HepG2 (cell line): ENCODE measurements at places on chromosomes 4 and X.

DNA sequence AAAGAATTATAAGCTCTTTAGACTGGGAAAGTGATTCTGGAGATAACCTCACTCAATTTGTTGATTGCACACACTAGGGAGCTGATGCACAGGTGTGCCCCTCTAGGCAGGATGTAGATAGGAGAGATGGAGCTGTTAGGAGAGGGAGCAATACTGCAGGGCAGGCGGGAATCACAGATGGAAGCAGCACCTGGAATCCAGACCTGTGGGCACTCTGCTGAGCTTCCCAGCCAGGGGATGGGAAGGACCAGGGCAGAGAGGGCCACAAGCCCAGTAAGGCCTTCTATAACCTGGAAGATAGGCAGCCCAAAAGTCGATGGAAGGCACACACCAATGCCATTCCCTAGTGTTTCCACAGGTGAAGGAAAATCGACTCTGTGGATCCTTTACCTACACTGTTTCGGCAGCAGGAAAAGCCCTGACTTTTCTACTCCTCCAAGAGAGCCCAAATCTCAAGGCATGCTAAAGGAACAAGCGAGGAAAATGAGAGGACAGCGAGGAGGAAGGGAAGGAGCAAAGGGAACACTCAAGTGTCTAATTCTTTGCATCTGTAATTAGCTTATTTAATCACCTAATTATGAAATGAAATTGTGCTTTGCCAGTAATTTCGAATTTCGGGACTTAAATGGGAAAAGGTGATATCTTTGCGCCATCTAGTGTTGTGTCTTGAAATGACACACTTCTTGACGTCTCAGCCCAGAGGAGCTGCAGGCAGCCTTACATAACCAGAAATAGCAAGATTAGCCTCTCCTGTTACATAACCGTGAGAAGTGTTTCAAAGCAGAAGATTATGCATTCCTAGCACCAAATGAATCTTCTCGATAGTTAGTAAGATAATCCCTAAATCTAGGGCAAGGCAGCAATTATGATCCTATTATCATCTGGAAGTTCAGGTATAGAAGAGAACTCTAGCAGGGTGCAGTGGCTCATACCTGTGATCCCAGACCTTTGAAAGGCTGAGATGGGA, 31.0 kb upstream of the TLR3 start:
- peak; percentile 59 for DNase-seq

GRCh38 chr4:86963697-86964096, 28.9 kb downstream of the AFF1 start:
- no peak for DNase-seq

GRCh38 chrX:18879144-18879543, 104.8 kb downstream of the PHKA2 start:
- DNase-seq: no peak

DNA sequence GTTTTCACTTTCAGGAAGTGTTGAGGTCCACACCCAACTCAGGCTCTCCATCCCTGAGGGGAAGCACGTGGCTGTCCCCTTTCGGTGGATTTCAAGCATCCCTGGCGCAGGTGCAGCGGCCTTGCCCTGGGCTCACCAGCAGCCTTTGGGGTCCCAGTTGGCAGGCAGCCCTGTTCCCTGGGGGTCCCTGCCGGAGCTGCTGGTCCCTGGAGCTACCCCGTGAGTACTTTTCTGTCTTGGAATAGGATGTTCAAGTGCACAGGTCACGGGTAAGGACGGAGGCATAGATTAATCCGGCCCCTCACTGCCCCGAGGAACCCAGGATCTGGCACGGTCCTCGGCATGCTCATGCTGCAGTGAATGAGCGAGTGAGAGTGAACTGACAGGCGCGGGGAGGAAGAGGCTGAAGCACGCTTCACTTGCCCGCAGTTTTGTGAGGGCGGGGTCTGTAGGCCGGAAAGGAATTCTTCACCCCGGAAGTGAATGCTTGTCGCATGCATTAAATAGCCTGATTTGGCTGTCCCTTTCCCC, 117.2 kb upstream of the FAT1 start:
- no peak for DNase-seq

- peak; percentile 87 for DNase-seq
Measured at GRCh38 chr4:159046683-159047082, 56.2 kb upstream of the RAPGEF2 start.

DNA sequence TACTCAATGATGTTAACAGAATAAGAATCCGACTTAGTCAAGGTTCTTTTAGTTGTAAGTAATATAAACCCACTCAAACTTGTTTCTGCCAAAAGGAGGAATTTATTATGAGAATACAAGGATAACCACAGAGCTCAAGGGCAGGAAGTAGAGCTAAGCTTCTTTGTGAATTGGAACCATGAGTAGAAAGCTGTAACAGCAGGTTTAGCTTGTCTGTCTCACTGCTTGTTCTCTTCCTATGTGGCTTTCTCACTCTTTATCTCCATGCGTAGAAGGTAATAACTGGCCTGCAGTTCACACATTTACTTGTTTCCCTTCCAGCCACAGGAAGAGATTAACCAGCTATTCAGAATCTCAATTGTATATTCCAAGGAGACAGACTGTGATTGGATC, 378.3 kb downstream of the PPP1R2C start:
- DNase-seq: no peak

DNA sequence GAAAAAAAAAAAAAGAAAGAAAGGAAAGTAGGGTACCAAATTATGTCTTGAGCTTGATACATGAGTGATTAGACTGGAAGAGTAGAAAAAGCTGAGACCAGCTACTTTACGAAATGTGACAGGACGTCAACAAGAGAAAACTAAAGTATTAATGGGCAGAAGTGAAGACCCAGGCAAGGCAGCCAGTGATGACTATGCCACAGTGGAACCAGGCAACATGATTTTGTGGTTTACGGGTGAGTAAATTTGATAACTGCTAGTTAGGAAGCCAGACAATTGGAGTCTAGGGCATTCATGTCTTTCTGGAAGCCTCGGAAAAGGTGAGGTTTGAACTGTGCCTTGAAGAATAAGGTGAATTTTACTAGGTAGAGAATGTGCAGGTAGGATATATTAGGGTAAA, 326.4 kb downstream of the TENM3 start:
- DNase-seq: no peak

DNA sequence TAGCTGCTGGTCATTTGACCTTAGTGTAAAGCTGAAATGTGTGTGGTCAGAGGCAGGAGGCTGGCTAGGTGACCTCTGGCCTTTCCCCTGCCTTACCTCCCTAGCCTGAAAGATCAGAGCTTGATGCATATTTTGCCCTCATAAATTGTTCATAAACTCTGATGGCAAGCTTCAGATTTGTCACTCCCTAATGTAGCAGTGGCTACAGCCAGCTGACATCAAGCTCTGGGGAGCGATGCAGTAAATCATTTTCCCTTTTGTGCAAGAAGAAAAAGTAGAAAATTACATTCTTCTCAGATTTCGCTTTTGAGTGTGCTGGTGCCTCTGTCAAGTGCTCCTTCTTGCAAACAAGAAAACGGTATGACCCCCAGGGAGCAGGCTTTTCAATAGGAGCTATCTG, 87.7 kb upstream of the MAGEA4 start:
- no peak for DNase-seq

GRCh38 chrX:140733766-140734342, 24.3 kb downstream of the LINC00632 start:
- DNase-seq: peak; percentile 5

DNA sequence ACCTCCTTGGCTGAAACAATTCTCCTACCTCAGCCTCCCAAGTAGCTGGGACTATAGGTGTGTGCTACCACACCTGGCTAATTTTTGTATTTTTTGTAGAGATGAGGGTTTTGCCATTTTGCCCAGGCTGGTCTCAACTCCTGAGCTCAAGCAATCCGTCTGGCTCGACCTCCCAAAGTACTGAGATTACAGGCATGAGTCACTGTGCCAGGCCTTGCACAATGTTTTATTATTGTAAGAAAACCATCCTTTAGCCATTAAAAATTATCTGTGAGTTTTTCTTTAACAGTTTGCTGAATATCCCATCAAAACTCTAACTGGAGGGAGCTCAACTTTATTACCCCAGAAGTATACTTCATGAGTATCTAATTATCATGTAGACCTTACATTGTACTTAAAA, 900.3 kb downstream of the PCDH7 start:
- no peak for DNase-seq

- DNase-seq: peak; percentile 73
Measured at GRCh38 chr4:24657768-24658617, 73.6 kb upstream of the DHX15 start.

DNA sequence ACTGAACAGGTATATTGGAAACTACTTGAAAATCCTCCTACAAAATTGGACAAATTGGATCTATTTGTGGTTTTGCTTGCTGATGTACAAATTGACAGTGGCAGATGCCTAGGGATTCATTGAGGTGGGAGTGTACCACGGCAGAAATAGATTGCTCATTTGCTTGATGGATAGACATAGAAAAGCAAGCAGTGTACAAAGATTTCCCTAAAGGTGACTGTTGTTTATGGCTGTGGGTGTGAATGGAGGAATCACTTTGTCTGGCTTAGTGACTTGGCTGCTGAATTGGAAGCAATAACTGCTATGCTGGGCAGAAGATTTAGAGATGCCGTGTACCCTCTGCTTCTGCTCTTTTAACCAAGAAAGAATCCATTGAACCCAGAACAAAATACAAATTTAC, 191.0 kb upstream of the GRID2 start:
- no peak for DNase-seq

DNA sequence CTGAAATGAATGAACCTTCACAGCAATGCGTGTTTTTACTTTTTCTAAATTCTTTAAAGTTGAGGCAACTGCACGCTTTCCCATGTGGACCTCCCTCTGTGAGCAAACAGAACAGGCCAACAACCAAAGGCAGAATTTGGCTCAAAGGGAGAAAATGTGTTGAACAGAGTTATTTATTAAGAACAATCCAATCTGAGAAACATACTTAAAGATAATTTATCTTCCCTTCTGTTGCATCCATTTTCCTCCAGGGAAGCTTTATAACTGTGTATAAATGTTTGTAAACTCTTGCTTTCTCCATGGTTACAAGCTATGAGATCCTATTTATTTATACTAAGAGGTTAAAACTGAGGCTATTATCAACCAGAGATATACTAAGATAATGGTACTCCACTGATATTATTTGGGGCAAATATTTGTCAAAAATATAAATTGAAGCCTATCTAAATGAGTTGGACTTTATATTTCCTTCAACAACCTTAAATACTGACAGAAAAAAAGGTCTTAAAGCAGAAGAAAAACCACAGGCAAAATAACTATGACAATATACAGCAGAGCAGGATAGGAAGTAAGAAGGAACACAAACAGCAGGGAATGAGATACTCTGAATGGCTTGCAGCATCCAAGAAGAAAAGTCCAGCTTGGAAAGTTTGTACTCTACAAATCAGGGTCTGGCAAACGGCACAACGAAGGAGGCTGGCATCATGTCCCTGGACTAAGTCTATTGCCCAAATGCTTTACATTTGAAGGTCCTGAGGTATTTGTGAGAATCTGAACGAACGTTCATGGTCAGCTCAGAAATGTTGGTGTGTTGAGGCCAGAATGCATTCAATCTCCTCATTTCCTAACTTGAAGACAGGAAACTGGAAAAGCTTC, 663.2 kb upstream of the INTU start:
- DNase-seq: no peak

GRCh38 chr4:150379454-150379853, 202.5 kb upstream of the MAB21L2 start:
- DNase-seq: no peak

GRCh38 chrX:22652596-22652995, 347.2 kb upstream of the DDX53 start:
- DNase-seq: peak; percentile 8

- DNase-seq: no peak
Measured at GRCh38 chrX:15973946-15974345, 119.3 kb upstream of the AP1S2 start.

GRCh38 chr4:98261405-98262291, 464 bp downstream of the RAP1GDS1 start:
- DNase-seq: peak; percentile 50

DNA sequence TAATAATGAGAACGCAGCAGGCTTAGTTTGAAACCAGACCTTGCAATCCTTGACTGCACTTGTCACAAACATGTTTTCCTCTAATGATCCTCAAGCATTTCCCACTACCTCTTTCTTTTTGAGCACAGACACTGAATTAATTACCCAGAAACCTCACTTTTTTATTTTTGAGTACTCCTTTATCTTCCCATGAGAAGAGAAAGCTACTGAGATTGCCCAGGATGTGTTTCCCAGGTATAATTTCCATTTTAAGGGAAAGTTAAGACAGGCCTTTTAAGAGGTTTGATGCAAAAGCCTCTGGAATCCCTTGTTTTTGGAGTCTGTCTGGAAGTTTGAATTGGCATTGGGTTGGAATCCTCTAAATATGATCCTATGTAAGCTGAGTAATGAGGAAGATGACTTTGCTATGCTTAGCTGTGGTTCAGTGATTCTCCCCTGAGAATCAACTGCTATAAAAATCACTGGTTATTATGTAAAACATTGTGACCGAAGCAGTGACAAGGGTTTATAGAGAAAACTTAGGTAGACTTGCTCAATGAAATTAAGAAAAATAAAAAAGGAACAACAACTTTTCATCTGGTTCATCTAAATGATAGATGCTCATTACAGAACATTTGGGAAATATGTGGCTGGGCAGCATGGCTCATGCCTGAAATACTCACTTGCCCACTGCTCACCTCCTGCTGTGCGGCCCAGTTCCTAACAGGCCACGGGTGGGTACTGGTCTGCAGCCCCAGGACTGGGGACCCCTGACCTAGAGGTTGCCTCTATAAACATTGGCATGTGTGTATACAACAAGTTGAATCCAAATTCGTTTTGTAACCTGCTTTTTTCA, 10.8 kb upstream of the RHOH start:
- no peak for DNase-seq

DNA sequence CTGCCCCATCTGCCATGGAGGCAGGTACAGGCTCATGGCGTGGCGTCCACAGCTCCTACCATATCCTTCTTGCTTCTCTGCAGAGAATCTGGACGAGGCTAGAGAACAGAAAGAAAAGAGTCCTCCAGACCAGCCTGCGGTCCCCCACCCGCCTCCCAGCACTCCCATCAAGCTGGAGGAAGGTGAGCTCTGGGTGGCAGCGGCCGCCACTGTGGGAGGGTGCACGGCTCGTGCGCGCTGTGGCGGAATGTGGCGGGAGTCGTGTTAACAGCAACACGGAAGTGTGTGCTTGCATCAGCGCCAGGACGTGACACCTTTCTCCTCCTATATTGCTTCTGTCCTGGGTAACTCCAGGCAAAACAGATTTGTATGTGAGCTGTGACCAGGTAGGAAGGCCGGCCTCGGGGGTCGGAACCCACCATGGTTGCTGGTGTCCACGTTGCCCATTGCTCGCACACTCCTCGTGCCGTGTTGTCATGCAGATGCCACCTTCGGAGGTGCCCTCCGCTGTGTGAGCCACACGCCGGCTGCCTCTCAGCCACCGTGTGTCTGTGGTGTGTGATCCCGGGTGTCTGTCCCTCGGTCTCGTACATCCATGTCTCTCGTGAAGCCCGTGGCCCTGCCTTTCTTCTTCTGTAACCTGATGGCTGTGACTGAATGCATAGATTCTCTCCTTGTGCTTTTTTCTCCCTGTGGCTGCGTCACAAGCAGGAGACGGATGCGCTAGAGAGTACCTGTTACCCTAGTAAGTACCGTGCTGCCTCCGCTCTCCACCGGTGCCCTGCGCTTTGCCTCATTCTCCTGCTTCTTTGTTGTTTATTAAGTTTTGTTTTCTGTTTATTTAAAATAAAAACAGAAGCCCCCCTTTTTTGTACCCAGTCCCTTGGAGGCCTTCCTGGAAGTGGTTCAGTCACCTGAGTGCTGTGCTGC, 37.0 kb downstream of the NOP14 start:
- DNase-seq: no peak

- no peak for DNase-seq
Measured at GRCh38 chr4:88144048-88144447, 14.4 kb downstream of the ABCG2 start.

- no peak for DNase-seq
Measured at GRCh38 chr4:123597586-123597985, 201.0 kb downstream of the SPRY1 start.
